Chondrocyte (in vitro differentiated cells): ENCODE measurements at places on chromosomes 7 and 10. TPM values are rescaled to one million over a fixed set of nuclear protein-coding genes. Genes with fewer than 3 reads are reported as not detected.

DNA sequence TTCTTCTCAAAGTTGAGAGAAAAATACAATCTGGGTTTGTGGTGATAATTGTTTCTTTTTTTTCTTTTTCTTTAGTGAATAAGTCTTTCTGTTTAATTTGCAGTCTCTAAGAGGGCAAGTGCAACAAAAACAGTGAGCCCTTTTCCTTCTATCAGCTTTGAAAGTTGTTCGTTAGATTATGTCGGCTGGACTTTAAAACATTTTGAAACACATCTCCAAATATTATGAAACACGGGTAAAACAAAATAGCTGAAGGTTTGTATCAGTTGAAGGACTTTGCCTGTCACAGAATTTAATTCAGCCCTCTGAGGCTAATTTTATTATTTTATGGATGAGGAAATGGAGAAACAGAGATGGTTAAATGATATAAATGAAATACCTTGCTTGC is 85.3 kb downstream of the AGMO start:
- no peak for DNase-seq

GRCh38 chr7:135768064-135768463 is 19.5 kb upstream of the FAM180A start:
- no peak for DNase-seq

- no peak for DNase-seq
These were observed 75.2 kb downstream of the CLEC2L start for GRCh38 chr7:139598642-139599041.

DNA sequence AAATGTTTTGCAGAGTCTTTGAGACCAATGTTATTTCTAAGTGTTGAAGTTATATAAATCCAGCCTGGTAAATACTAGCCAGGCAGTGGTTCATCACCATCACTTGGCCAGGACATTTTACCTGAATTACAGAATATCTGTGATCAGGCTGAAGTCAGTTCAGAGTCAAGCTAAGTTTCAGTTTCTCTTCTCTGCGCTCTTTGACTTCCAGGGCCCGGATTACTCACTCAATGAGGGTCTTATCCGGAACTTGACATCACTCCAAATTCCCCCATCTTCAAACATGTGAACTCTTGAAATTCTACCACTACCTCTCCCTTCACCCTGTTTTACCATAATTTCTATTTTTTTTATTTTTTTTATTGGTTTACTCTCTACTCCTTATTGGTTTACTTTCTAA is 36.6 kb upstream of the CCAR1 start:
- DNase-seq, result no peak

CPA4 gene
- total RNA-seq, result 2.1 to 10.3 TPM (median 7.9 TPM) in 3 replicates

GRCh38 chr10:51007781-51008180 is 66.5 kb upstream of the PRKG1 start:
- DNase-seq, result no peak

- DNase-seq, result no peak
These were observed 3.9 kb downstream of the PTF1A start for GRCh38 chr10:23195846-23196600.

DNA sequence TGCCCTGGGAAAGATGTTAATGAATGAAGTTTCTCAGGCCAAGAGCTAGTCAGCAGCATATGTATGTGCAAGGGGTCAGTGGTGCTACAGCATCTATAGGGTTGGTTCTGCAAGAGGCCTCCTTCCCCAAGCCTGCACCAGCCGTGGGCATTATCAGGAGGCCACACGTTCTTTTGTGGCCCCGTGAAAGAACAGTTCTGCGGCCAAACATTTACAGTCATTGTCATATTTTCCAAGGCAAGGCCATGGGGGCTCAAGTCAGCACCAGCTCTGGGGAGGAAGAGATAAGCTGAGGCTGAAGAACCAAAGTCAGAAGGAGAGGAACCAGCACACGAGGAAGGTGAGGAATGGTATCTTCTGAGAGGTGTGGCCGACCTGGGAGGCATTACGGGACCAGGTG is 54.4 kb upstream of the TMEM72 start:
- DNase-seq, result no peak

TCAF2 gene
- total RNA-seq, result 2.1 to 2.8 TPM (median 2.3 TPM) in 3 replicates

CASTOR2 gene
- total RNA-seq, result 9.6 to 16.6 TPM (median 10.3 TPM) in 3 replicates

GRCh38 chr7:44541028-44541869 is at the start of gene NPC1L1:
Gene NPC1L1, minus strand, starts transcription at chr7:44541330. Its CDS starts 71 bp downstream, at chr7:44541259.
- peak; percentile 85 for DNase-seq

- DNase-seq, result no peak
These were observed 115.0 kb downstream of the EGFR start for GRCh38 chr7:55133630-55134358.

WNT8B gene
- total RNA-seq, result not detected in 3 replicates

GRCh38 chr7:155860840-155861479 is 48.7 kb upstream of the SHH start:
- no peak for DNase-seq

DNA sequence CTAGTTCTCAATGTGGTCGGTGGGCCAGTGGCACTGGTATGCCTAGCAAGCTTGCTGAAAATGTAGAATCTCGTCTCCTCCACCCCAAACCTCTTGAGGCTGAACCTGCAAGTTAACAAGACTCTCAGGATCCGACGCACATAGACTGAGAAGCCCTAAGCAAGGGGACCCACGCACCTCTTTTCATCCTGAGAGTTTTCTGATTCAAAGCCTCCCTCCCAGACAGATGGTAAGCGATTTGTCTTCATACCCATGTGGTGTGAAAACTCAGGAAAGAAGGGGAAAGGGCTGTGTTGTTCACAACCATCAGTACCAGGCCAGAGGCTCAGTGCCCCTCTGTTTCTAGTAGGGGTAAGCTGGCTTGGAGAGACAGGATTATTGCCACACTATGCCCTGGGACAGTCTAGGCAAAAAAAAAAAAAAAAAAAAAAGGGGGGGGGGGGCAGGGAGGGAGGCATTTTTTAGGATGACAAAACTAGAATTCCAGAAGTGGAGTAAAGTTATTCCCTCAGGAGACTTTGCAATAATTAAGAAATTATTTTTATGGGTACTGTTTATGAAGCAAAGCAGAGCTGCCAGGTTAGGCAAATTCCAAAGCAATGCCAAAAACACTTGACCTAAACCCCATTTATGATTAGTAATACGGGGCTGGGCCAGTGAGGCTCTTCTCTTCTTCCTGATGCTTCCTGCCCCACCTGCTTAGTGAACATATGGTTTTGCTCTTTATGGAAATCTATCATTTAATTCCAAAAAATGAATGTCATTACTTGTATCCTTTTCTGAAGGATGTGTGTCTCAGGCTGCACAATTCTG is 117.6 kb upstream of the PDLIM1 start:
- no peak for DNase-seq

ACBD7 gene
- total RNA-seq, result 0.51 to 2.2 TPM (median 1.1 TPM) in 3 replicates

ZNF503 gene
- total RNA-seq, result 12.3 to 26.0 TPM (median 24.8 TPM) in 3 replicates

DNA sequence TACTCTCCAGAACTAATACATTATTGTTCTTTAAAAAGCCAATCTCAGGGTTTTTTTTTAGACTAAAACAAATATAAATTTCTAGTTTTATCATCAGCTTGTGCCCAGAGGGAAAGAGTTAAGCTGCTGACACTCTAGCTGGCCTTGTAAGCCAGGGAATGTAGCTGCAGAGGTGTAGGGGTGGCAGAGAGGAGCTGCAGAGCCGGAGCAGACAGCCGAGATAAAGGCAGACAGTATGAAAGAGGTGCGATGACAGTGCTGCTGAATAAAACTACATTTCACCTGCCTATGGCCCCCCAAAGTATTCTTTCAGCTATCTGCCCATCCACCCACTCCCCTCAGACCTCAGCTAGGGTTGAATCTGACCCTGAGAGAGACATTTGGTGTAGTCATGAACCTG is 653.7 kb upstream of the ZWINT start:
- DNase-seq, result no peak

- peak; percentile 97 for DNase-seq
These were observed at the start of the genes KLLN and PTEN for GRCh38 chr10:87863053-87863943. Gene KLLN, minus strand, starts transcription at chr10:87863533. Its CDS starts 1,046 bp downstream, at chr10:87862487. Gene PTEN, plus strand, starts transcription at chr10:87863625. Its CDS starts 845 bp downstream, at chr10:87864470.

CYP2C8 gene
- total RNA-seq, result not detected in 3 replicates

DNA sequence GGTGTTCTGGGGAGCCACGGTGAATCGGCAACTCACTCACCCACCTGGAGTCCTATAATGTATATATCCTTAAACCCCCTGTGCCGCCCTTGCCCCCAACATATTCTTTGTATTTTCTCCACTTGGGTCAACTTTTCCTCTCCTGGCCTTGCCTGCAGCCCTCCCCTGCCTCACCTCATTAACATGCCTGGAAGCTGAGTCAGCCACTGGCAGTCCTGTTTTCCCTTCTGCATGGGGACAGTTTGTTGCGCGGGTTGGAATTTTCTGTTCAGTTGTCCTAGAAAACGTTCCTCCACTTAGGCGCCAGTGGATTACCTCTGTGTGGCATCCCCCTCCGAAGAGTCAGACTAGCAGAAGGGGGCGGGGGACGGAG is 97.4 kb downstream of the C10orf105 start:
- DNase-seq, result no peak
